ENCODE measurements at places on chromosomes 16 and 17.

DNA sequence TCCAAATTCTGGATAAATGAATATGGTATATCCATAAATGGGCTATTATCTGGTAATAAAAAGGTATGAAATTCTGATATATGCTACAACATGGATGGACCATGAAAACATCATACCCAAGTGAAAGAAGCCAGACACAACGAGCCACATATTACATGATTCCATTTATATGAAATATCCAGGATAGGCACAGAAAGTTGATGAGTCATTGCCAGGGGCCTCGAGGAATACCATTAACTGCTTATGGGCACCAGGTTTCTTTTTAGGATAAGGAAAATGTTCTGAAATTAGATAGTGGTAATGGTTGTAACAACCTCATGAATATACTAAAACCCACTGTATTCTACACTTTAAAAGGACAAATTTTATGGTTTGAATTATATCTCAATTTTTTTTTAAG is 123.2 kb downstream of the PITPNC1 start:
- no peak for DNase-seq

DNA sequence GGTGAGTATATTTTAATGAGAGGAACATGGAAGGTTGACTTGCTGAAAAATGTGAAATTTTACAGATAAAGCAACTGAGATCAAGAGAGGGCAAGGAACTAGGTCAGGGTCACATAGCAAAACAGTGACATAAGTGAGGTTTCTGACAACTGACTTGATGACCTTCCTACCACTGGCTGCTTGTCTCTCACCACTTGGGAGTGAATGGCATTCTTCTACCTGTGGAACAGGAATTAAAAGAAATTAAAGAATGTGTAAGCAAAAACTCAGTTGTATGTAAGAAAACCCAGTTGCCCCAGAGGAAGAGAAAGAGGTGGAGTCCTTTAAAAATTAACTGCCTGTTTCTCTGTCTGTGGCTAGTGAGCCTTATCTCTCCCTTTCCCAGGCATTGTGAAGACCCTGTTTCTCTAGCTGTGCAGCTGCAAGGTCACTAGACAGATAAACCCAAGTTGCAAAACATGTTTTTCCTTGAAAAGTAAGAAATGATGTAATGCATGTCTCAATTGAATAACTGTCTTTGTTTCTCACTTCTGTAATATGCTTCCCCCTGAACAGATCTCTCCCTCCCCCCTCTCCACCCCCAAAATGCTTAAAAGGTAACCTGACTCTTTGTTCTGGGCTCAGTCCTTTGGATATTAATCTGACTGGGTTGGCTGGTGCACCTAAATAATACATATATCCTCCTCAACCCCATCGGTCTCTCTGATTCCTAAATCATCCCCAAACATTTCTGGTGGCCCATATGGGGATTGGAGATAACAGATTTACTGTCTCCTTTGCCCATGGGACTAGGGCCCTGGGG is 23.4 kb downstream of the ACSM1 start:
- no peak for DNase-seq

DNA sequence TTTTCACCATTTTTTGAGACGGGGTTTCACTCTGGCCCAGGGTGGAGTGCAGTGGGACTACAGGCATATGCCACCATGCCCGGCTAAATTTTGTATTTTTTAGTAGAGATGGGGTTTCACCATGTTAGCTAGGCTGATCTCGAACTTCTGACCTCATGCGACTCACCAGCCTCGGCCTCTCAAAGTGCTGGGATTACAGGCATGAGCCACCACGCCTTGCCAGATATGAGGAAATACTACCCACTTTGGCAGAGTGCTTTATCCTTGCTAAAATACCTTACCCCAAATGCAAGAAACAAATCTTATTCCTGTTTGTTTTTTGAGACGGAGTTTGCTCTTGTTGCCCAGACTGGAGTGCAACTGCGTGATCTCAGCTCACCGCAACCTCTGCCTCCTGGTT is 62.9 kb upstream of the MGAT5B start:
- DNase-seq: no peak

DNA sequence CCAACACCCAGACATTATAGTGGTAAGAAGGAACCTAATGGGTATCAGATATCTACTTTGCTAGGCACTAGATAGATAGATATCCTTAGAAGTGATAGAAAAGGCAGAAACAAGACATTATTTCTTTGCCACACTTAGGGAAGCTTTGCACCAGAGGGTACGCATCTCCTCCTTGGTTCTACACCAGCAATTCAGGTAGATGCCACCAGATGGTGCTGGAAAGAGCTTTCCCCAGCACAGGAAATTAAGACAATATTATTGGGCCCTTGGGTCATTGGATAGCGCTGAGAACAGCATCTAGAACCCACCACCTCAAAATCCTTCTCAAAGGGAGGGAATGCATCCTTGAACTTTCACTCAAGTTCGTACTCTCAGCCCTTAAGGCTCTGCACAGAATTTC is 173.8 kb upstream of the CCL2 start:
- DNase-seq: no peak

DNA sequence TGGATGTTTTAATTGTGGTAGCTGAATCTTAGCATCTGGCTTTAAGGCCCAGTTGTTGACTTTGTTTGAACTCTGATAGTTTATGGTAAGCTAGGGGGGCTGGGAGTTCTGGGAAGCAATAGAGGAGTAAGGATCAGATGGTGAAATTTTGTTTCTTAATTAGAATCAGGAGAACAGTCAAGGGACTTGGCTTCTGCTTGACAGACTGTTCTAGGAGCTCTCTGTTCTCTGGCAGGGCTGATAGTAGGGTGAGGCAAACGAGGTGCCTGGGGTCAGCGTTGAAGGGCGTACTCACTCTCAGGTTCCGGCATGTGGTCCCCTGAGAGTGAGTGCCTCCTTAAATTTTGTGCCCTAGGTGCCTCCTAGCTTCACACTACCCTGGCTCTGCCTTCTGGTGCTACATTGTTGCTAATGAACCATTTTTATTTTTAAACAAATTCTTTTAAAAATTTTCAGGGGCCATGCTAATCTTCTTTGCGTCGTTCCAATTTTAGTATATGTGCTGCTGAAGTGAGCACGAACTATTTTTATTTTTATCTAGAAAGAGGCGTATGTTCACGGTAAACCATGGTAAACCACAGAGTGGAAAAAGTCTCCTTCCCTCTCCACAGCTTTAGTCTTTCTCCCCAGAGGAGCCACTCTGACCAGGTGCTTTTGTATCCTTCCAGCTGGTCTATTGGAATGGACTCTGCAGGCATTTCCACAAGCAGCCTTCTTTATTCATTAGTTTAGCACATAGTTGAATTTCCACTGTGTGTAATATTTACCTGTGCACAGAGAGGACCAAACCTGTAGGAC is 19.7 kb downstream of the SLC7A6 start:
- DNase-seq: no peak

DNA sequence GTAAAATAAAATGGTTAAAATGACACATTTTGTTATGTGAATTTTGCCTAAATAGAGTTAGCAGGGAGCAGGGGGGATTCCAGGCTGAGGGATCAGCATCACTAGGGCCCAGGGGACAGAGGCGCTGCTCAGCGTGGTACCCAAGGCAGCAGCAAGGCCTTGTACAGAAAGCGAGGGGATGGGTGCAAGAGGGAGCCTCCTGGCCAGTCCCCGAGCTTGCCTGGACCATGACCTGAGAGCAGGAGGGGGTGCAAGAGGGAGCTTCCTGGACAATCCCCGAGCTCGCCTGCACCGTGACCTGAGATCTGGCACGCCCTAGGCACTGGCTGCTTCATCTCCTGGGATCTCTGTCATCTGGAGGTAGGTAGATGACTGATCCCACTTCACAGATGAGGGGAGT is 17.3 kb upstream of the JPH3 start:
- DNase-seq: no peak

GRCh38 chr16:66006485-66006884 is 360.0 kb upstream of the CDH5 start:
- no peak for DNase-seq

DNA sequence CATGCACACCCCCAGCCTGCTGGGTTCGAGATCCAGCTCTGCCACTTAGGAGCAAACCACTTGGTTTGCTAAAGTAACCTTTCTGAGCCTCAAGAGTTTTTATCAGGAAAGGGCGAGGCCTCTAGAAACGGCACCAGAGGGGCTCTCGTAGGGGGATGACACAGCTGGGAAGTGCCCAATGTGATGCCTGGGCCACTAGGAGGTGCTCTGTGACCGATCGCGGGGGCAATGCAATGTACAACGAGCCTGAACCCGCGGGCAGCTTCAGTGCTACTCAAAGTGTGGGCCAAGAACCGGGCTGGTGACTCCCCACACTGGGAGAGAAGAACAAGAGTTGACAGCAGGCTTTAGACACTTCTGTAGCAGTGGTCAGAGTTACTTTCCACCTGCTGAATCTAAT is 9.4 kb downstream of the C16orf89 start:
- DNase-seq: no peak

GRCh38 chr17:69735285-69735684 is 320.8 kb downstream of the MAP2K6 start:
- DNase-seq: no peak

DNA sequence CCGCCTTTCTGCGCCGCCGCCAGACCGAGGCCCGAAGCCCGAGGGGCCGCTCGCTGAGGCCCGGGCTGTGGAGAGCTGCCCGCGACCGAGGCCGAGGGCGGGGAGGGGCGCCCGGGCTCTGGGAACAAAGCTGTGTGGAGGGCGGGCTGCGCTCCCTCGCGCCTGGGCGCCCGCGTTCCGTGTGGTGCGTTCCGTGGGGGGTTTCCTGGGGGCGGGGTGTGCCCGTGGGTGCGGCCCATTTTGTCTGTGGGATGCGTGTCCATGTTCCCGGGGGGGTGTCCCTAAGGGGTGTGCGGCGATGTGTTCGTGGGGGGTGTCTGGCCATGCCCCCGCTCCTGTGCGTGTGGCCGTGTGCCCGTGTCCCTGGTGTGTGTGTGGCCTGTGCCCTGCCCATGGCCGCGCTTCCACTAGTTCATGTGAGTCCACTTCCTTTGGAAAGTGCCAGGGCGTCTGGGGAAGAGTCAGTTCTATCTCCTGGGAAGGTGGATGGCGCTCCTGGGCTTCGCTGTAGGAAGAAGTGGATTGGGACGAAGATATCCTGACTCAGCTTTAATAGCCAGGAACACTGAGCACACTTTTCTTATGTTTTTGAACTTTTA is 520 bp downstream of the JPT2 start:
- DNase-seq: peak; percentile 38

GRCh38 chr16:4852221-4852872 is 5.1 kb downstream of the UBN1 start:
- no peak for DNase-seq

GRCh38 chr17:66146394-66146793 is 45.5 kb downstream of the CEP112 start:
- DNase-seq: no peak

DNA sequence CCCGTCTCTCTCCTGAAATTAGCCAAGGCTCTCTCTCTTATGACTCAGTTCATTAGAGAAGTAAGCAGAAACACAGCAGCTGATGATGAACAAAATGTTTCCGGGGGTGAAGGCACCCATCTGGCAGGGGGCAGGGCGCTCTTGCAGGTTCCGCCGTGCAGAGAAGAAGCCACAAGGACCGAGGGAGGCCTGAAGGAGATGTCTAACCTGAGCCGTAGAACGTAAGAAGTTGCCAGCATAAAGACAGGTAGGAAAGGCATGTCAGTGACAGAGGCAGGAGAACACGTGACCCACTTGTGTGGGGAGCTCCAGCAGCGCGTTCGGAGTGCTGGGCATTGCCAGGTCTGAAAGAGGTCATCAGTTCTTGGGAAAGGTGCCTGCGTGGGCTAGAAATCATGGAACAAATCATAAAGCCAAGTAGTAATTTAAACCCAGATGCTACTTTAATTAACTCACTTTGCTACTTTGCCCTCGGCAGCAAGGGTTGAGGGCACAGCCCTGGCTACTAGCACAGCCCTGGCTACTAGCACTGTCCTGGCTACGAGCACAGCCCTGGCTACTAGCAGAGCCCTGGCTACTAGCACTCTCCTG is 198.6 kb downstream of the RPTOR start:
- DNase-seq: no peak

GRCh38 chr16:9192746-9193145 is 101.3 kb downstream of the HAPSTR1 start:
- no peak for DNase-seq

GRCh38 chr16:48960830-48961229 is 320.8 kb downstream of the CBLN1 start:
- DNase-seq: no peak

GRCh38 chr17:77459018-77459755 is 318.4 kb downstream of the SEC14L1 start:
- DNase-seq: no peak

DNA sequence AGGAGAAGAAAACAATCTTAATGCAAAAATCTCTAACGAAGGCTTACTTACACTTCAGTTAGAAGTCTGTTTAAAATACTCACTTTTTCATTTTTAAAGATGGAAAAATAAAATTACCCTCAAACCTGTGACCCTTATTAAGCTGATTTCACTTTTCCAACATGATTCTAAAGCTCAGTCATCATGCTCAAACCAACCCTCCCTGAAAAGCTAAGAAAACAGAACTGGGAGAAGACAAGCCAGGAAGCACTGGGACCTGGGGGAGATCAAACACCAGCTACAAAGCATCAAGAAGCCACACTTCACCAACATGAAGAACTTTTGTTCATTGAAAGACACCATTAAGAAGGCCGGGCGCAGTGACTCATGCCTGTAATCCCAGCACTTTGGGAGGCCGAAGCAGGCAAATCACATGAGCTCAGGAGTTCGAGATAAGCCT is 88.8 kb downstream of the LITAF start:
- no peak for DNase-seq

- DNase-seq: peak; percentile 43
Measured at GRCh38 chr17:76139801-76140660, 1.0 kb downstream of the FOXJ1 start.

DNA sequence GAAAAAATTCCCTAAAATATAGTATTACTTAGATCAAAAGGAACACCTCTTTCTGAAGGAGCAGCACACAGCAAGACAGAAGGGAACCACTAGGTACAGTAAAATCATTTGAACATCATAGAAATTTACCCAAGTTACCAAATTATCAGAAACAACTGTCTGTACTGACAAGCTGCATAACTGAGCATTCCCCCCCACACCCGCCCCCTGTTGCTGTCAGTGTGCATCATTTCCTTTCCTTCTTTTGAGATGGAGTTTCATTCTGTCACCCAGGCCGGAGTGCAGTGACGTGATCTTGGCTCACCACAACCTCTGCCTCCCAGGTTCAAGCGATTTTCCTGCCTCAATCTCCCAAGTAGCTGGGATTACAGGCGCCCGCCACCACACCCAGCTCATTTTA is 120.7 kb downstream of the TRIM37 start:
- no peak for DNase-seq

DNA sequence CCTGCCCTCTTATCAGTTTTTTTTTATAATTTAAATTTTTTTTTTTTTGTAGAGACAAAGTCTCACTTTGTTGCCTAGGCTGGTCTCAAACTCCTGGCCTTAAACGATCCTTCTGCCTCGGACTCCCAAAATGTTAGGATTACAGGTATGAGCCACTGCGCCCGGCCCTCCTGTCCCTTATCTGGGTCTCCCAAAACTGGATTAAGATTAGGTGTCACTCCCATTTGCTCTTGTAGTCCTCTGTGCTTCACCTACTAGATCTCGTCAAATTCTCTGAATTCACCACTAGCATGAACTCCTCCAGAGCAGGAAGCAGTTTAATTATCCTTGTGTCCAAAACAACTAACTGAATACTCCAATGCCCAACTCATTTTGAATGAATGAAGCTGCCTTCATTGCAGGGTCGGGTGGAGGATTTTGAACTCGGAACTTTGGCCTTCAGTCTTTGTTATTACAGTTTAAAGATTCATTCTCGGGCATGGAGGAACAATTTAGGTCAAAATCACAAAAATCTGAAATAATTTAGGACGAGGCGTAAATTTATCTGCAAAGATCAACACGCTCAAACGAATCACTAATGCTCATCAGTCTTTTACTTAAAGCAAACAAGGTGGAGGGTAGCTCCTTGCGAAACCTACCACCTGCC is 802 bp upstream of the ATXN2L start:
- DNase-seq: no peak

- no peak for DNase-seq
Measured at GRCh38 chr17:29593591-29594518, 923 bp downstream of the ANKRD13B start.

All from stimulated activated CD4-positive, alpha-beta T cell treated with anti-CD3 and anti-CD28 coated beads, Interleukin-15, amount 100 ng/mL, for 1 hour (primary cell).